ENCODE measurements at places on chromosomes 3 and 15.
A peak's percentile ranks its signal among the peaks of the same experiment; 100 is the strongest.

- DNase-seq, result peak; percentile 45
- H3K4me3 ChIP-seq, result no peak overlapping the region
- no peaks in the 10 kb centered on the region for H3K36me3 ChIP-seq
- no peaks in the 10 kb centered on the region for H3K27me3 ChIP-seq
Measured at GRCh38 chr3:171646357-171647133, 163.7 kb downstream of the PLD1 start.

DNA sequence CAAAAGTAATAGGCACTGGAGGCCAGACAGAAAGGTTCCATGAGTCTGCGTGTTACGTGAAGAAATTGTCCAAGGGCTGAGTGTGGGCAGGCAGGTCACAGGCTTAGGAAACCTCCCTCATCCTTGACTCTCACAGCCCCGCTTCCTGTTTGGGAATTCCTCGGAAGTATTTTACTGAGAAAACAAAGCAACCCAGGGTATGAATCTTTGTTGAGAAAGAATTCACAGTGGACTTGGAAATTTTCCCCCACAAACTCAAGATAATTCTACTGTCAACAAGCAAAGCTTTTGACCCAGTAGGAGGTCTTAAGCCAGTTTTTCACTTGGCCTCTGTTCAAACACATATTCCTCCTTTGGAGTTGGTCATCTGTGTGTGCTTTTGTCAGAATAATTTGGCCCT is 377.1 kb upstream of the TPM1 start:
- DNase-seq, result no peak
- H3K4me1 ChIP-seq, result no peaks in the 10 kb centered on the region
- no peaks in the 10 kb centered on the region for H3K36me3 ChIP-seq
- no peak overlapping the region for H3K4me3 ChIP-seq

GRCh38 chr3:55690726-55691125 is 203.6 kb upstream of the WNT5A start:
- H3K27ac ChIP-seq, result no peak overlapping the region
- H3K4me1 ChIP-seq, result peaks cover 9% of the 10 kb centered on the region
- DNase-seq, result no peak

- H3K27ac ChIP-seq, result no peak overlapping the region
- H3K4me1 ChIP-seq, result peaks cover 7% of the 10 kb centered on the region
- H3K4me3 ChIP-seq, result no peak overlapping the region
- no peak for DNase-seq
Measured at GRCh38 chr3:52524258-52524751, 9.4 kb downstream of the NT5DC2 start.

DNA sequence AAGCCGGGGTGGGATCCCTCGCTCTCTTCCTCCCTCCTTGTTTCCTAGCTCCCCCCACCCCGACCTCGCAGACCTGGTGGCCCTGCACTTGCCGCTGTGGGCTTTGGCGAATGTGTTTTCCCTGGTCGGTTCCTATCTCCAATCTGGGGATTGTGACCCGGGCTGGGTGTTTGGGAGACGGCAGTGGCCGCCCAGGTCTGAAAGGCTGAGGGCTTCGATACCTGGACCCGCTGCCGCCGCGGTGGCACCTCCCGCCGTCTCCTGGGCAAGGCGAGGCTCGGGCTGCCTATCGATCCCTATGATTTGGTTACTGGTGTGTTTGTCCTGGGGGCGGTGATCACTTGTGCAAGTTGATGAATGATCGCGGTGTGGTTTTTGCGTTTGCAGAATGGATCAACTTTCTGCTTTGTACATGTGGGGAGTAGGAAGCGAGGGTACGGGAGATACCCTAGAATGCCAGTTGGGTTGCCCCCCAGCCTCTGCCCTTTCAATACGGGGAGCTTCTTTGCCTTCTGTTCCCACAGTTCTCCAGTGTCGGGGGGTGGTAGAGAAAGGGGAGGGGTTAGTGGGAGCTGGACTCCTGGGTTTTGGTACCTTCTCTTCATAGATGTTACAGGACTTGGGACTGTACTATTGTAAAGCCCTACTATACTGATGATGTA is 3.0 kb downstream of the BBX start:
- no peaks in the 10 kb centered on the region for H3K27me3 ChIP-seq
- H3K27ac ChIP-seq, result peak overlapping the region; percentile 98
- no peaks in the 10 kb centered on the region for H3K36me3 ChIP-seq
- H3K4me1 ChIP-seq, result peaks cover 8% of the 10 kb centered on the region
- peak overlapping the region; percentile 94 for H3K4me3 ChIP-seq
- peak; percentile 25 for DNase-seq
